Activated naive CD8-positive, alpha-beta T cell treated with anti-CD3 and anti-CD28 coated beads for 36 hours (primary cell): ENCODE measurements at places on chromosomes 3 and 15. TPM values are rescaled to one million over a fixed set of nuclear protein-coding genes. Genes with fewer than 3 reads are reported as not detected.

Gene CFAP100
- not detected for total RNA-seq

Gene GNB4
- 2.9 TPM for total RNA-seq

Gene RLBP1
- not detected for total RNA-seq

Gene CCDC33
- 0.20 TPM for total RNA-seq

Gene FMN1
- 0.14 TPM for total RNA-seq

Gene DET1
- total RNA-seq, result 2.1 TPM

Gene IDH2
- total RNA-seq, result 157 TPM

Gene TMEM62
- 13.8 TPM for total RNA-seq

Gene SLC6A11
- not detected for total RNA-seq

Gene PLSCR2
- not detected for total RNA-seq

Gene ATP13A5
- not detected for total RNA-seq

Gene GRAMD1C
- total RNA-seq, result 0.21 TPM

Gene ACSBG1
- 0.24 TPM for total RNA-seq

- no peak overlapping the region for H3K27ac ChIP-seq
- no peak for DNase-seq
- H3K27me3 ChIP-seq, result peaks cover 4% of the 10 kb centered on the region
- no peak overlapping the region for H3K4me3 ChIP-seq
- H3K4me1 ChIP-seq, result no peaks in the 10 kb centered on the region
- no peaks in the 10 kb centered on the region for H3K36me3 ChIP-seq
Measured at GRCh38 chr3:192772240-192772894, 45.0 kb upstream of the FGF12 start.

GRCh38 chr15:68356778-68357177, 75.2 kb downstream of the ITGA11 start:
- H3K4me3 ChIP-seq, result no peak overlapping the region
- peaks cover 19% of the 10 kb centered on the region for H3K36me3 ChIP-seq

- no peaks in the 10 kb centered on the region for H3K27me3 ChIP-seq
- H3K36me3 ChIP-seq, result peaks cover 26% of the 10 kb centered on the region
- no peak overlapping the region for H3K27ac ChIP-seq
- peaks cover 20% of the 10 kb centered on the region for H3K4me1 ChIP-seq
Measured at GRCh38 chr15:98916826-98917225, 90.8 kb downstream of the PGPEP1L start.

GRCh38 chr3:181998828-181999227, 287.1 kb downstream of the SOX2 start:
- DNase-seq, result no peak
- no peaks in the 10 kb centered on the region for H3K27me3 ChIP-seq
- no peak overlapping the region for H3K4me3 ChIP-seq
- H3K36me3 ChIP-seq, result no peaks in the 10 kb centered on the region
- H3K4me1 ChIP-seq, result no peaks in the 10 kb centered on the region
- no peak overlapping the region for H3K27ac ChIP-seq

DNA sequence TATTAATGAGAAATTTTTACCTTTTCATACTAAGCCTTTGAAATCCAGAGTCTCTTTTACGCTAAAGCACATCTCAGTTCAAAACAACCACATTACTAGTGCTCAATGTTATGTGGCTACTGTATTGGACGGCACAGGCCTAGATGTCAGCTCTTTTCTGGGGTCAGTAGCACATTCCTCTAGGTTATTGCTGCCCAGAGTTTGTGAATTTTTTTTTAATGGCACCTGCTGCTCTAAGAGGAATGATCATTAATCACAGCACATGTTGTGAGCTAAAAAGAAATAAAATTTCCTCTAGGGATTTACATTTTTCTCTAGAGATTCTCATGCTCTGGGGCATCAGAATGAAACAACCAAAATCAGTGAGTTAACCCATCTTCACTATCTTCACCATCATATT, 436.8 kb upstream of the THBS1 start:
- H3K4me1 ChIP-seq, result peaks cover 35% of the 10 kb centered on the region
- peaks cover 16% of the 10 kb centered on the region for H3K27me3 ChIP-seq
- peaks cover 11% of the 10 kb centered on the region for H3K36me3 ChIP-seq
- H3K27ac ChIP-seq, result peak overlapping the region; percentile 91

- H3K4me3 ChIP-seq, result no peak overlapping the region
- no peak for DNase-seq
- H3K27ac ChIP-seq, result peak overlapping the region; percentile 22
- peaks cover 17% of the 10 kb centered on the region for H3K36me3 ChIP-seq
- H3K4me1 ChIP-seq, result peaks cover 17% of the 10 kb centered on the region
- no peaks in the 10 kb centered on the region for H3K27me3 ChIP-seq
Measured at GRCh38 chr3:49530231-49530630, 24.0 kb upstream of the BSN start.

- no peak overlapping the region for H3K27ac ChIP-seq
- no peaks in the 10 kb centered on the region for H3K36me3 ChIP-seq
- no peaks in the 10 kb centered on the region for H3K27me3 ChIP-seq
- H3K4me1 ChIP-seq, result no peaks in the 10 kb centered on the region
Measured at GRCh38 chr3:74447221-74447620, 167.2 kb downstream of the CNTN3 start.

DNA sequence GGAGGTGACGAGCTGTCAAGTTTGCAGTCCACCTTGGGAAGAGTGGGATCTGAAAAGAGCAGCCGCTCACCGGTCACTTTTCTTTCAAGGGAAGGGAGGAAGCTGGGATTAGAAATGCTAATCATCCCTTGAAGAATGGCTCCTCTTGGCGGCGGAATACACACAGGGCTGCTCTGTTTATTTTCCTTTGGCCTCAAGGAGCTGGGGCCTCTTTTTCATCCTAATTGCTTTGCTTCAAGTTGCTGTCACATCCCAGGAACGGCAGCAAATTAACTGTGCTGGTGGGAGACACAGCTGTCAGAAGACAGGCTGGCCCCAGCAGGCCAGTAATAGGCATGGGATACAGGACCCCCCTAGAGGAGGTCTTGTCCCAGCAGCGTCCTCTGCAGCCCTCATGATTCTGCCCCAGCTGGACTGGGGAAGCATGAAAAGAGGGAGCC, 6.7 kb downstream of the KBTBD13 start:
- no peak overlapping the region for H3K27ac ChIP-seq
- H3K4me1 ChIP-seq, result peaks cover 14% of the 10 kb centered on the region

DNA sequence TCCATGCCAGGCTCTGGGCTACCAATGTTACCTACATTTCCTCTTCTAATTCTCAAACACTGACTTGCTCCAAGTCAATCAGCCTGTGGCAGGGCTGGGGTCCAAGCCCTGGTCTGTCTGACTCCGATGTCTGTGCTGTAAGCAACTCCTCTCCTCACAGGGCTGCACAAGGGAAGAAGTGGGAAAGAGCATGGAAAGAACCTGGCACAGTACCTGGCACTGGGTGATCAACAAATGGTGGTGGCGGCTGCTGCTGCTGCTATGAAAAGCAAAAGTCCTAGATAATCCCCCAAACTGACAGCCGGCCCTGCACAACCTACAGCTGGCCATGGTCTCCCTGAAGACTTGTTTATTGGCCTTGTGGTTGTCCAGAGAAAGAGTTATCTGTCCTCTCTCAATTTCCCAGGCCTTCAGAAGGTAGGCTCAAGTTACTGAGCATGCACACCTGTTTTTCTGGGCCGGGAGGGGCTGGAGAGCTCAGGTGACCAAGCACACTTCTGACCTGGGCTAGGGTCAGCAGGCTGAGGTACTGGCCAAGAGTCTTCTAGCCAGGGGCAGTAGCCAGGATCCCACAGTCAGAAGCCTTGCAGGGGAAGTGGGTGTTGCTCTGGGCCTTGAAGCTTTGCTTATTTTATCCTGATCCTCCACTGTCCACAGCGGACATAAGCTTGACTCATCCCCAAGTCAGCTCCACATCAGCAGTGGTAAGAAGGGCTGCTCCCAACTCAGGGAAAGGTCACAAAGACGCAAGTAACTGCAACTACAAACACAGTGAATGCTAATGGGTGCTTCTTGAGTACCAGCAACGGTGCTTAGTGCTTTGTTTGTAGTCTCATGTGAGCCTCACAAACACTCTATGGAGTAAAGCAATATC, 35.3 kb upstream of the KY start:
- no peak overlapping the region for H3K4me3 ChIP-seq
- peaks cover 8% of the 10 kb centered on the region for H3K27me3 ChIP-seq

DNA sequence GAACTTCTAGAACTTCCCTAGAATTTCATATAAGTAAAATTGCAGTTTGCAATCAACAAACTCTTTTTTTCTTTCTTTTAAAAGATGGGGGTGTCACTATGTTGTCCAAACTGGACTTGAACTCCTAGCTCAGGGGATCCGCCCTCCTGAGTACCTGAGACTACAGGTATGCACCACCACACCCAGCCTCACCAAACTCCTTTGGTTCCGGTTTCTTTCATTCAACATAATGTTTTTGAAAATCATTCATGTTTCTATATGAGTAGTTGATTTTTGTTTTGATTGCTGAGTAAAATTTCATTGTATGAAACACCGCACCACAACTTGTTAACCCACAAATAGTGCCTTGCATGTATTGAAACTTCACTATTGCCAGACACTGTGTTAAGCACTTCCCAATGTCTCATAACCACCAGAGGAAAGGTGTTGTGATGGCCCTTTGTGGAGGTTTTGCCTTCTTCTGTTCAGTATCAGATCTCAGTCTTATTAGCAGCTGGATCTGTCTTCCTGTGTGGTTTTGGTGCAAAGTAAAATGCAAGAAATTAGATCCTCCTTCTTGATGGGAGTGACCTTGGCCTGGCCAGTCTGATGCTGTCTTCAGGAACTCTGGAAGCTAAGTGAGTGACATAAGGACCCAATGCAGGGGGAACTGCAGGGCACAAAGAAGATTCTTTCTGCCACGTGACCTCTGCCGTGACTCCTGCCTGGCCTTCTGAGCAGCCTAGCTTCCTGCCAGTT, 78.8 kb upstream of the UBE2E1 start:
- no peak for DNase-seq
- no peaks in the 10 kb centered on the region for H3K36me3 ChIP-seq
- peaks cover 7% of the 10 kb centered on the region for H3K4me1 ChIP-seq
- no peak overlapping the region for H3K27ac ChIP-seq

GRCh38 chr15:29978411-29979382, 104.1 kb upstream of the GOLGA8J start:
- no peaks in the 10 kb centered on the region for H3K36me3 ChIP-seq
- H3K4me3 ChIP-seq, result no peak overlapping the region
- H3K27me3 ChIP-seq, result peaks cover 34% of the 10 kb centered on the region
- H3K4me1 ChIP-seq, result no peaks in the 10 kb centered on the region

DNA sequence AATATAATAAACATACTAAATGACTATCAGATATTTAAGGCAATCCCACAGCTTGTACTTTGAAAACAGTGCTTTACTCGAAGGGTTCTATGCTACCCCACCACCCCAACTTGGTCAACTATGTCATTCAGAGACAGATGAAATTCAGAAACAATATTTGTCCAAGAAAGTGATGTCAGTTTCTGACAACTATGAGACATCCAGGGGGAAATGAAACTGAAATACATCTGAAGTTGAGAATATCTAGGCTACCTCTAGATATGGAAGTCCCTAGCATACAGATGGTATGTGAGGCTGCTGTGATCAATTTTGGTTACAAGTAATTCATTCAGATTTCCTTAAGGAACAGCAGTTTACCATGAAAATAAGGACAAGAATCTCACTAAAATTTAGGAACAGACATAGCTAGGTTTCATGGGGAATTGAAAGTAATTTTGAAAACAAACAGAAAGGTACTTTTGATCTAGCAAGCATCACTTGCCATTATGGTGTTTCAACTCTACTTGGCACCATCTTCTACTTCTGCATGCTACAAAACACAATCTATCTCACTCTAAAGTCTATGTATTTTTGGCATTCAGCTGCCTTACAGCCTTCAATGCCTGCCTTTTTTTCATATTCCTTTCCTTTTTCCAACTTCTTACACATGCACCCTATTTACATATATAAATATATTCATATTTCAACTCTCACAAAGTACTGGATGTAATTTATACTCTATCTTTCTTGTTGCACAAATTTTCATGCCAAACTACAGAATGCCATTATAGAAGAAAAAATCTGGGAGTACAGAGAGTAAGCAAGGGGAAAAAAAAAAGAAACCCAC, 21.7 kb downstream of the ATG3 start:
- H3K4me3 ChIP-seq, result no peak overlapping the region
- no peak for DNase-seq
- H3K36me3 ChIP-seq, result peaks cover 44% of the 10 kb centered on the region
- peaks cover 37% of the 10 kb centered on the region for H3K4me1 ChIP-seq
- no peaks in the 10 kb centered on the region for H3K27me3 ChIP-seq

DNA sequence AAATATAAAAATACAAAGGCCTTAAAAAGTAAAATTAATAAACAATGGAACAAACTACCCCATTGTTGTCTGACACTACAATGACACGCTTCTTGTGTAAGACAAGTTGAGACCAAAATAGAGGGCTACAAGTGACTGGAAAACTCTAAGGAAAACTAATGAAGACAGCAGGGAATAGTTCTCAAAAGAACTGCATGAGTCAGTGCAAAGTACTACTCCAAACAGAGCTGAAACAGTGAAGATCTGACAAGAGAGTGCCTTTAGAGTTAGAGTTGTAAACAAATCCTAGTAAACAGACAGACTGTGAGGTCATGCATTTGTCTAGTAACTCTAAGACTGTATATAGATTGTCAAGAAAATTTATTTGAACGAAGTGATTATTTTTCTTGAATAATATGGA, 233.9 kb downstream of the BBX start:
- peaks cover 13% of the 10 kb centered on the region for H3K36me3 ChIP-seq
- no peak for DNase-seq
- no peaks in the 10 kb centered on the region for H3K27me3 ChIP-seq

- no peak for DNase-seq
- no peak overlapping the region for H3K4me3 ChIP-seq
Measured at GRCh38 chr15:87871258-87871681, 385.3 kb downstream of the NTRK3 start.

GRCh38 chr15:96860741-96861140, 530.2 kb downstream of the NR2F2 start:
- H3K27ac ChIP-seq, result no peak overlapping the region
- H3K4me1 ChIP-seq, result no peaks in the 10 kb centered on the region
- no peaks in the 10 kb centered on the region for H3K36me3 ChIP-seq
- peaks cover 7% of the 10 kb centered on the region for H3K27me3 ChIP-seq

- DNase-seq, result no peak
- peaks cover 37% of the 10 kb centered on the region for H3K27me3 ChIP-seq
- no peaks in the 10 kb centered on the region for H3K36me3 ChIP-seq
- no peak overlapping the region for H3K4me3 ChIP-seq
- H3K4me1 ChIP-seq, result no peaks in the 10 kb centered on the region
Measured at GRCh38 chr15:95394186-95395067, 936.1 kb upstream of the NR2F2 start.

DNA sequence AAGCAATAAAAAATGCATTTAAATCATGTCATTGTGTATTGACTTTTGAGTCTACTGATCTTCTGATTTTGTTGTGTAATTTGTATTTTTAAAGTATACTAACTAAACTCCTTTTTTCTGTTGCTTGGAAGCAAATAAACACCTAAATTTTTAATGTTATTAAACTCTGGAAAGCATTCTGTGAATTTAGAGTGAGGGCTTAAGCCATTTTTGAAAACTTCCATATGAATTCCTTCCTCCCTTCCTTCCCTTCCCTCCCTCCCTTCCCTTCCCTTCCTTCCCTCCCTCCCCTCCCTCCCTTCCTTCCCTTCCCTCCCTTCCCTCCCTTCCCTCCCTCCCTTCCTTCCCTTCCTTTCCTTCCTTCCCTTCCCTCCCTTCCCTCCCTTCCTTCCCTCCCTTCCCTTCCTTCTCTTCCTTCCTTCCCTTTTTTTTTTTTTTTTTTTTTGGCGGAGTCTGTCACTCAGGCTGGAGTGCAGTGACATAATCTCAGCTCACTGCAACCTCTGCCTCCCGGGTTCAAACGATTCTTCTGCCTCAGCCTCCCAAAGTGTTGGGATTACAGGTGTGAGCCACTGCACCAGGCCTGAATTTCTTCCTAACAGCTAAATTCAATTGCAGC, 56.6 kb upstream of the SENP5 start:
- peaks cover 27% of the 10 kb centered on the region for H3K36me3 ChIP-seq
- H3K4me3 ChIP-seq, result no peak overlapping the region
- H3K4me1 ChIP-seq, result no peaks in the 10 kb centered on the region
